RPMI8226 (cell line): ENCODE measurements at places on chromosomes 6 and 20.

DNA sequence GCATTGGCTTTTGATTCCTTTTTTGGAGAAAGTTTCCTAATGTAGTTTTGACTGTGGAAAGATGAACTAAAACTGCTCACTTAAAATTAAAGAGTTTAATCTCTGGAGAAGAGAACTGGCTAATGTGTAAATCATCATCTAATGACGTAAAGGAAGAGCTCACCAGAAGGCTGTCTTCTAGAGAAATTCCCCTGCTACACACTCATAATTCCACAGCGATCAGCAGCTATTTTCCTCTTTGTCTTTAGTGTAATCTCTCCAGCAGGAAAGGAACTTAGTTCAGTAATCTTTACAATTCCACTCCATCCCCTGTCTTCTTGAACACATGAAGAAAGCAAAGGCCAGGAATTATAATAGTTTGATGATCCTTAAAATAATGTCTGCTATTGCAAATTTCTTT lies 15.8 kb downstream of the SPTLC3 start:
- no peak for DNase-seq

GRCh38 chr6:108171291-108171917 lies 5.6 kb downstream of the NR2E1 start:
- DNase-seq = no peak

DNA sequence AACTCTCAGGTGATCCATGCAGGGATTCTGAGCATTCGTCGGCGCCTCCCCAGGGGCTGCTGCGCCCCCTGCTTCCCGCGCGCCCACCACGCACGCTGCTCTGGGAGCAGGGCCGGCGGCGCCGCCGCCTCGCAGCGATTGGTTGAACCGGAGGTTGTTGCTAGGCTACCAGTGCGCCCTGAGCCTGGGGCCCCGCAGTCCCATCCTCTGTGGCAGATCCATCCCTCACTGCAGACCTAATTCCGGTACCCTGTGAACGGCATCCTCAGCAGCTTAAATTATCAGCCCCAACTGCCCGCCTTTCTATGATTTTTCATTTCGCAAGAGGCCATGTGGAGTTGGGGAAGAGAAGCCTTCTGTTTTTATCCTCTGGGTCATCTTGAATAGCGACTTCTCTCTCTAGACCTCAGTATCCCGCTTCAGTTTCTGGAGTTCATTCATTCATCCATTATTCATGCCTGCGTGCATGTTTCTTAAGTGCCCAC lies 15.4 kb downstream of the PNPLA1 start:
- no peak for DNase-seq

- DNase-seq = no peak
Observed at GRCh38 chr20:61126369-61127195, 125.5 kb upstream of the CDH4 start.

- DNase-seq = no peak
Observed at GRCh38 chr6:20696676-20697075, 162.4 kb downstream of the CDKAL1 start.
